ENCODE measurements at places on chromosomes 6 and 20.

- no peak for DNase-seq
Measured at GRCh38 chr6:105880030-105880492, 206.1 kb upstream of the PRDM1 start.

DNA sequence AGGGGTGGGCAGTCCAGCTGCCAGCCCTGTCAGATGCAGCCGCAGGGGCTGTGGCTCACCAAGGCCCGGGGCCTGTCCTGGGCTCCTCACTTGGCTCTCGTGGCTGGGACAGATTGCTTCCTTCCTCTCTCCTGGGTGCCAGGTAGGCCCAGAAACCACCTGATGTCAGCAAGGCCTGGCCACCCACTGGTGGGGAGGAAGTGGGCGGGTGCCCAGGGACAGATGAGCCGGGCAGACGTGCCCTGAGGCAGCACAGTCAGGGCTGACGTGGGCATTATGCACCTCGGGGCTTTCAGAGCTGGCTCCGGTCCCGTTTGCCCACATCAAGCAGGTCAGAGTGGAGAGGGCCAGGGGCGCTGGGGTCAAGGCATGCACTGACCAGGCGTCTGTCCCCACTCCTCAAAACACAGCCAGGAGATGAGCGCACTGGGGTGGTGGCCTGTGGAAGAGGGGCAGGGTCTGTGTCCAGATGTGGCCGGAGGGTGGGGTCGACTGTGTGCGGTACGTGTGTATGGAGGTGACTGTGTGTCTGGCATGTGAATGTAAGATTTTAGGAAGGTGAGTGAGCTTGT lies 133.2 kb upstream of the PTPN1 start:
- no peak for DNase-seq

DNA sequence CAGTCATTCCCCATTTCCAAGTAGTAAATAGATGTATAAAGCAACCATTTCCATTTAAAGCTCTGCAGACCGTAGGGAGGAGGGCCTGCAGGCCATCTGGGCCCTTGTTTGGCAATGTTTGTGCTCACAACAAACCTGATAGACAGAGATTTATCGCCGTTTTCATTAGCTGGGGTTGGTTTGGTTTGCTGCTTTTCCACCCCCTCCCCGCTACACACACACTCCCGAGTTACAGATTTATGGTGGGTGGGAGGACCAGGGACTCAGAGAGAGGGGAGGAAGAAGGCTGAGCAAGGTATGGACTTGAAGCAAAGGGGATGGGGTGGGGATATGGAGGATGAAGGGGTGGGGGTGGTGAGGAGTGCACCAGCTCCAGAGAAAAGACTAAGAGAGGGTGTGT lies 36.6 kb upstream of the FOXP4 start:
- no peak for DNase-seq

DNA sequence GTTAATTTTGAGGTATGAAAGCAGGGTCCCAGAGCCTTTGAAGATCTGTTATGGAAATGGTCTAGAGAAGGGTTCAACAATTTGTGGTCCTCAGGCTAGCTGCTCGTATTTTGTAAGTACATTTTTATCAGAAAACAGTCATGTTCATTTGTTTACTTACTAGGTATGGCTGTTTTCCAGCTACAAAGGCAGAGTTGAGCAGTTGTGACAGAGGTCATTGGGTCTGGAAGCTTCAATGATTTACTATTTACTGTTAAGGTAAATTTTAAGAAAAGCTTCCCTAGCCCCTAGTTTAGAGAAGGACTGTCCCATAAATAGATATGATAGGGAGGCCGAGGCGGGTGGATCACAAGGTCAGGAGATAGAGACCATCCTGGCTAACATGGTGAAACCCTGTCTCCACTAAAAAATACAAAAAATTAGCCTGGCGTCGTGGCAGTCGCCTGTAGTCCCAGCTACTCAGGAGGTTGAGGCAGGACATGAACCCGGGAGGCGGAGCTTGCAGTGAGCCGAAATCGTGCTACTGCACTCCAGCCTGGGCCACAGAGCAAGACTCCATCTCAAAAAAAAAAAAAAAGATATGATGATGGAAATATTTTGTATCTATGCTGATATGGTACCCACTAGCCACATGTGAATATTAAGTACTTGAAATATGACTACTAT lies 538.4 kb upstream of the CITED2 start:
- no peak for DNase-seq

DNA sequence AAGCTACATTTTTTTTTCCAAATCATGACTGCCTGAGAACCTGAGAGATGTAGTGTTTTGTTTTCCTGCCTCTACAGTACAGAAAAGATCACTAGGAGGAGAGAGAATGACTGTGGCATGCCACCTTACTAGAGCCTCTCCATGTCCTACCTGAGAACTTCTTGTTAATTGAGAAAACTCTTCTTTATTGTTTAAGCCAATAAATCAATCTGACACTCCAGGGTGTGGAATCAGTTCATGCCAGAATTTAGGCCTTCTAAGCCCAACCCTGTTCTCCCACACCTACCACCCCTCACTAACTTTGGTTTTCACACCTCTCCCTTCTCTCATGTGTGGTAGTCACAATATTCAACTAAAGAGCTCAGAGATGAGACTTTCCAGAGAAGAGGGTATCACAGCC lies 24.9 kb upstream of the BTN3A2 start:
- no peak for DNase-seq

GRCh38 chr6:106451439-106451838 lies 90.9 kb downstream of the CRYBG1 start:
- DNase-seq, result no peak

- DNase-seq, result no peak
Measured at GRCh38 chr20:36585410-36586125, 12.2 kb downstream of the TGIF2 start.

DNA sequence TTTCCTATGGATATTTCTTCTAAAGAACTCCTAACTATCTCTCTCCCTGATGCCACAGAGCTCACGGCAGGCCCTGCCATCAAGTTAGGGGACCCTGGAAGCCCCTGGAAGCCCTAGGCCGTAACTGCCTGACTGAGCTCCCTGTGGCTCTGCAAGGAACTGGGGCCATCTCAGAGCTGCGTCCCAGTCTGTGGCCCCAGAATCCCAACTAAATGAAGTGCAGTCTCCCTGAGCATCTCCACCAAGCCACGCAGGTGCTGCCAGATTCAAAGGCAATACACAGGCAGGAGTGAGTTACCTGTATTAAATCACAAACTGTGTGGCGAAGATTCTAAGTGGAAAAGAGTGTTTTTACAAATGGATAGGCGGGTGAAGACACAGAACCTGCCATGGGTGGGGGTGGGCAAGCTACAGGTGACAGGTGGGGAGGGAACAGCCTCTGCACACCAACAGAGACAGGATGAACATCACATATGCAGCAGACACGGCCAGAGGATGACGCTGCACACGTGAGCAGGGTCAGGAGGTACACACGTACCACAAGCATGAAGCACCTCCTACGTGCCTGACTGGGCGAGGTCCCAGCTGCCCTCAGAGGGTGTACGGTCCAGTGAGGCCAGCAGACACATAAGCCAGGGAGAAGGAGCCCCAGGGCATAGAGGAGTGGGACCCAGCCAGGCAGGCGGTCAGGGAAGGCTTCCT lies 358.5 kb downstream of the ZFAND3 start:
- no peak for DNase-seq

DNA sequence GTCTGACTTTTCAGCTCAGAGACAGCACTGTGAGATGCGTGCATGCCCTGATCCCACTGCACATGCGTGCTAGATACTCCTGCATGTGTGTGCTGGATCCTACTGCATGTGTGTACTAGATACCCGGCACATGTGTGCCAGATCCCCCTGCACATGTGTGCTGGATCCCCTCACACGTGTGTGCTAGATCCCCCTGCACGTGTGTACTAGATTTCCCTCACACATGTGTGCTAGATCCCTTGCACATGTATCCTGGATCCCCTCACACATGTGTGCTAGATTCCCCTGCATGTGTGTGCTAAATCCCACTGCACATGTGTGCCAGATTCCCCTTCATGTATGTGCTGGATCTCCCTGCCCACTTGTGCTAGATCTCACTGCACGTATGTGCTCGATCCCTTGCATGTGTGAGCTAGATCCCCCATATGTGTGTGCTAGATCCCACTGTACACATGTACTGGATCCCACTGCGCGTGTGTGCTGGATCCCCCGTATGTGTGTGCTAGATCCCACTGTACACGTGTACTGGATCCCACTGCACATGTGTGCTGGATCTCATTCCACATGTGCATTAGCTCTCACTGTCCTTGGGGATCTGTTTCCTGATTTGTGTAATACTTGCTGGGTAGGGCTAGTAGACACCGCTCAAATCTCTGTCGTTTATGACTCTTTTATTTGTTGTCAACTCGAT lies 214.6 kb downstream of the SMOC2 start:
- no peak for DNase-seq

- no peak for DNase-seq
Measured at GRCh38 chr6:70510600-70510999, 56.1 kb upstream of the SDHAF4 start.

DNA sequence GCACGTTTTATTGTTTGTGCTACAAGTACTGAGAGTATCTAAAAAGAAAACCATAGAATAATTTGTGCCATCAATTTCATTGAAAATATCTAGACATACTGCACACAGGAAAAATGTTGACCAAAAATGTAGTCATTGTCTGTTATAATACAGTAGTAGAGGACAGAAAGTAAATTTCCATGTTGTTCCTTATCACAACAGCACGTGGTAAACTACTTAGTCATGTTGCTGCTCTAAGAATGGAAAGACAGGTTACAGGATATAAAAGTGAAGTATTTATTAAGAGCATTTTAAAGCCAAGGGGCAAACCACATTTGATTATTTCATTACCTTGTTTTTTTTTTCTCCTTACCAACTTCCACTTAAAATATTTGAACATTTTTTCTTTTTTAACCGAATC lies 89.0 kb upstream of the CEP85L start:
- no peak for DNase-seq

GRCh38 chr6:22613695-22614094 lies 44.3 kb downstream of the HDGFL1 start:
- DNase-seq, result no peak

DNA sequence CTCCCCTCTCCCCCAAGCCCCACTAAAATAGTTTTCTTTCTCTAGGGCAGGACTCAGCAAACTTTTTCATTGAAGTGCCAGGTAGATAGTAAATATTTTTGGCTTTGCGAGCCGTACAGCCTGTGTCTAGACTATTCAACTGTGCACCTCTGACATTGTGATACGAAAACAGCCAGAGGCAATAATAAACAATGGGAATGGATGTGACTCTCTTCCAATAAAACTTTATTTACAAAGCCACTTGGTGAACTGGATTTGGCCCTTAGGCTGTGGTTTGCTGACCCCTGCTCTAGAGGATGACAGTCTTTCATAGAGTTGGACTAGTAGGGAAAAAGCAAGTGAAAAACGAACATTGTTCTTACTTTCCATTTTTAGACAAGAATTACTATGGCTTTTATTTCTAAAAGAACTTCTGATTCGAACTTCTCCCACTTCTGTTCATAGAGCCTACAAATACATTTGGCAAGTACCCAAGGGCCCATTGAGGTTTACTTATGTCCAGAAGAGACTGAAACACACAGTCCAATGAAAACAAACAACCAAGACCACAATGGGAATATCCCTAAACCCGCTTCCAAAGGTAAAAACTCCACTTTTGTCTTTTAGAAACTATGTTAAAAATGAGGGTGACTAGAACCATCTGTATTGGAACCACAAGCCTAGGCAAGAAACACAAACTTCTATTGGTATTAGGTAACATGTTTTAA lies 46.4 kb upstream of the CDKAL1 start:
- no peak for DNase-seq
